ENCODE measurements at places on chromosomes 5 and 9. TPM values are rescaled to one million over a fixed set of nuclear protein-coding genes. Genes with fewer than 3 reads are reported as not detected.

INSYN2B gene
- 1.1 TPM for total RNA-seq

TCF7 gene
- 16.6 TPM for total RNA-seq

ZMYND19 gene
- total RNA-seq, result 48.7 TPM

TMC1 gene
- total RNA-seq, result 0.05 TPM

PCDHB8 gene
- total RNA-seq, result 0.42 TPM

CDC25C gene
- 13.0 TPM for total RNA-seq

CRHBP gene
- total RNA-seq, result 0.24 TPM

EMB gene
- total RNA-seq, result 5.4 TPM

ALDOB gene
- not detected for total RNA-seq

CARTPT gene
- total RNA-seq, result not detected

CSF1R gene
- total RNA-seq, result 0.17 TPM

UNC13B gene
- total RNA-seq, result 8.7 TPM

SLCO6A1 gene
- not detected for total RNA-seq

SAXO1 gene
- not detected for total RNA-seq

MTAP gene
- total RNA-seq, result 8.7 TPM

C9orf40 gene
- total RNA-seq, result 10.8 TPM

SLC45A2 gene
- total RNA-seq, result not detected

EGR1 gene
- total RNA-seq, result 12.5 TPM

CDKN2A gene
- not detected for total RNA-seq

SLCO4C1 gene
- not detected for total RNA-seq

GLT6D1 gene
- total RNA-seq, result not detected

EIF4E1B gene
- total RNA-seq, result not detected

GPR151 gene
- total RNA-seq, result not detected

TAS2R1 gene
- total RNA-seq, result not detected

FOXD4 gene
- total RNA-seq, result 0.37 TPM

SPTLC1 gene
- 64.1 TPM for total RNA-seq

MSANTD3 gene
- total RNA-seq, result 73.3 TPM

KIF12 gene
- 2.0 TPM for total RNA-seq

PCDHGA6 gene
- 0.13 TPM for total RNA-seq

All from A549 treated with CpdA at 1 μM for 4 hours (cell line).